ENCODE measurements at places on chromosomes 3 and 15.

- DNase-seq: no peak
Observed at GRCh38 chr3:43373560-43373928, 87.2 kb downstream of the SNRK start.

DNA sequence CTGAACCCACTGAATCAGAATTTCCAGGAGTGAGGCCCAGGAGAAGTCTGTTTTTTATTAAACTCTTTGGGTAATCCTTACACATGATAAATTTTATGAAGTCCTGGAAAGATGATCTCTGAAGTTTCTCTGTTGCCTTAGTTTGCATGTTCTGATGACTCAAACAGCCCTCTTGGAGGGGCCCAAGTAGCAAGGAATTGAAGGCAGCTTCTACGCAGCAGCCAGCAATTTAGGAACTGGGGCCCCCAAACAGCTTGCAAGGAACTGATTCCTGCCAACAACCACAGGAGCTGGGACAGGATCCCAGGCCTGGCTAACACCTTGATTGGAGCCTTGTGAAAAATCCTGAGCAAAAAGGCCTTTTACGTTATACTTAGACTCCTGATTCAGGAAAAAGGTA lies 5.4 kb upstream of the ACP3 start:
- DNase-seq: no peak

DNA sequence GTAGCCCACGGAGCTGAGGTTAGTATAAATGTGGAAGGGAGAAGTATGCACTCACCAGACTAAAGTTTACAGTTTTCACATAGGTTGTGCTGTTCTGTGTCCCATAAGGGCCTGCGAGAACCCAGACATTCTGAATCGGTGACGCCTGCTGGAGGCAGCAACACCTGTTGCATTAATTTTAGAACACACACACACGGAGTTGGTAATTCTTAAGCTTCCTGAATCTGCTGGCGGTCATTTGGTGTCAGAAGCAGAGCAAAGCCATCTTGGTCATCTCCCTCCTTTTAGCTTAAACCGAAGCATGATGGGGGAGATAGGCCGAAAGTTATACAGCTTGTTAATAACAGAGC lies 41.1 kb upstream of the AP3B2 start:
- no peak for DNase-seq

- DNase-seq: no peak
Observed at GRCh38 chr3:38628835-38629234, 20.7 kb downstream of the SCN5A start.

DNA sequence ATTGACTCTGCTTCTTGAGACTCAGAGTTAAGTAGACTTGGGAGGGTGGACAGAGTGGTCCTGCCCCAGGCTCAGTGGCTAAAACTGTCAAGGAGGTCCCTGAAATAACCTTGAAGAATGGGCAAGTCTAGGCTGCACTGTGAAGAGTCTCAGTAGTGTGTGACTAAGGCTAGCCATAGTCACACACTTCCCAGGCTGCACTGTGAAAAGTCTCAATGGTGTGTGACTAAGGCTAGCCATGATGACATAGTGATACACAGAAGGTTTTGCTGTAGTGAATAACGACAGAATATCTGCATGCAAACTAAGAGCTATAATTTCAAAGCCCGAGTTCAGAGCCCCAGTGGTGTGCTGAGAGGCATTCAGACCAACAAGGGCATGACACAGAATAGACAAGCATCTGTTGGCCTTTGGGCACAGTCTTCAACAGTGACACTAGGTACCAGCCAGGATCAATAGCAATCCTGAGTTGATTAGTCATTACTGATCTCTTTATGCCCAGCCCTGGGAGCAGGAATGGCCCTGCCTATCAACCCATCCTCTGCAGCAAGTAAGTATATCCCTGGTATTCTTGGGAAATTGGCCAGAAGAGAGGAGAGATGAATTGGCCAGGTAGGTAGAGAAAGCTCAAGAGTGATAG lies 72.4 kb upstream of the BBX start:
- DNase-seq: no peak

- no peak for DNase-seq
Observed at GRCh38 chr3:113008117-113008516, 17.3 kb downstream of the GTPBP8 start.

GRCh38 chr15:90393040-90393439 lies 5.0 kb downstream of the IQGAP1 start:
- no peak for DNase-seq

DNA sequence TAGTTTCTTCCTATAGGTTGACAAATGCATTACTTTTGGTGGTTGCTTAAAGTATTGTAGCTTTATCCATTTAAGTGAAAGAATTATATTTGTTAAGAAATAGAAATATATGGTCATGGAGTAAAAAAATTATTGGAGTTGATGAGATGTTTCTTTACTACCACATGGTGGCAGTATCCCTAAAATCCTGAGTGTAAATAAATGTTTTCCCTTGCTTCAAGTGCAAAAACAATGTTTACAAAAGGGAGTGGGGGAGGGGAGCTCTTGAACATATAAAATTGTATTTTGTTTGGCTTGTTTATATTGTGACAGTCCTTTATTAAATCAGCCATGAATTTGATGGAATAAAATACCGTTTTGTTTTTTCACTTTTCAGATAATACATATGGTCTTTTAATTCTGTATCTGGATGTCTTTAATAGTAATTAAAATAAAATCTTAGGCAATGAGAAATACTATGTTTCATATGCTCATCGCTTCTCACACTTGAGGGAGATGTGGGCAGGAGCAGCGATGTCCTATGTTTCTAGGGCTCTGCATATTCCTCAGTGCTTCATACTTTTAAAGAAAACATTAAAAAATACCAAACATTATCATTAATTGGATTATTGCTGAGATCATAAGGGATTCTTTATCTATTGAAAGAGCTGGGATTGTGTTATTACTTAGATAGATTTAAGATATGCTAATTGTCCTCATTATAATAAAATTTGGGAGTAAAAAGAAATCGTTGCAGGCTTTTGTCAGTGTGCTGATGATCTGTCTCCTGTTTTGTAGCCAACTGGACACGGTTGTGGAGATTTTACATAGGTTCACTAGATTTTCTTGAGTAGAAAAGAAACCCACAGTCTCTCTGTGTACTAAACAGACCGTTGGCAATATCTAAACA lies 349.7 kb downstream of the TUSC7 start:
- no peak for DNase-seq

GRCh38 chr3:18417904-18418572 lies 7.1 kb downstream of the SATB1 start:
- no peak for DNase-seq

- no peak for DNase-seq
Observed at GRCh38 chr3:33392703-33393125, 47.5 kb downstream of the UBP1 start.

GRCh38 chr15:35737441-35737840 lies 191.5 kb upstream of the DPH6 start:
- no peak for DNase-seq

DNA sequence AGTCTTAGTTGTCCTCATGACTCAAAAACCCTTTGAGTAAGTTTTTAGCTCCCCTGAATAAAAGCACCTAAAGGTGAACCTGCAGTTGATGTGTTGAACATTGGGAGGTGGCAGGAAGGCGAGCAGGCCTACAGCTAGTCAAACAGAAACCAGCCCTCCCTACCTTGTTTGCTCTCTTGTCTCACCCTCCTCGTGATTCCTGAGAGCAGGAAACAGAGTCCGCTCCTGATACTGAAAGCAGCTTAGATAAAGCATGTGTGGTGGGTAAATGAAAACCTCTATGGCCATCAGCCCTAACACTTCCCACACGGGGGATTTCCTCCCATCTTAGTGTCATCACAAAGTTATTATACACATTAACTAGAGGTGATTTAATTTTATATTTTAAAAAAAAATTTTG lies 21.8 kb upstream of the CLDN18 start:
- DNase-seq: no peak

- no peak for DNase-seq
Observed at GRCh38 chr3:83035704-83036010, 1274.2 kb upstream of the GBE1 start.

DNA sequence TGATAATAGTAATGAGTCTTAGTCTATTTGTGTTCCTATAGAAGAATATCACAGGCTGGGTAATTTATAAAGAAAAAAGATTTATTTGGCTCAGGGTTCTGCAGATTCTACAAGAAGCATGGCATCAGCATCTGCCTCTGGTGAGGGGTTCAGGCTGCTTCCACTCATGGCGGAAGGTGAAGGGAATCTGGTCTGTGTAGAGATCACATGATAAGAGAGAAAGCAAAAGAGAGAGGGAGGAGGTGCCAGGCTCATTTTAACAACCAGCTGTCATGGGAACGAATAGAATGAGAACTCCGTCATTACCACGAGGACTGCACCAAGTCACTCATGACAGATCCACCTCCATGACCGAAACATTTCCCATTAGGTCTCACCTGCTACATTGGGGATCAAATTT lies 664.0 kb upstream of the SGO1 start:
- DNase-seq: no peak

DNA sequence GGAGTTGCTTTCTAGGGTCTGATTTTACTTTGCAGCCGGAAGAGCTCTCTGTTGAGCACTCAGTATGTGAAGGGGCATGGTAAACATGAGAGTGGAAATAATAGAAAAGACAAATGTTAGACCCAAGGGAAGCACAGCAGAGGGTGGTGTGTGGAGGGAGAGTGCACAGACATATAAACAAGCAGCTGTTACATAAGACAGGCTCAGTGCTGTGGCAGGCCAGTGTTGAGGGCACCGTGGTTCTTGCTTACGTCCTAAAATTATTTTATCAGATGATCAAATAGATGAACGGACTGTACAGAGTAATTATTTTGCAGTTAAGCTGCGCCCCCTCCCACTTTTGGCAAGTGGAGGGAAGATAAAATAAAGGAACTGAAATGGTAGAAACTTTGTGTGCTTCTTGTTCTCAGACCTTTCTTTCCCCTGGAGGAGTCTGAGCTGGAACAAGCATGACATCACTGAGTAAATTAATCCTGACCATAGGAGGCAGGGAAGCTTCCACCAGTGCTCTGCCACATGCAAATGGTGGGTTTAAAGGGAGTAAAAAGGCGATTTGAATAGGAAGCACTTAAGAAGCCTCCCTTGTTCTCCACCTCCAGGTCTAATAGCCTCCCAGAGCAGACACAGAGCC lies 205.6 kb downstream of the IL20RB start:
- DNase-seq: no peak

DNA sequence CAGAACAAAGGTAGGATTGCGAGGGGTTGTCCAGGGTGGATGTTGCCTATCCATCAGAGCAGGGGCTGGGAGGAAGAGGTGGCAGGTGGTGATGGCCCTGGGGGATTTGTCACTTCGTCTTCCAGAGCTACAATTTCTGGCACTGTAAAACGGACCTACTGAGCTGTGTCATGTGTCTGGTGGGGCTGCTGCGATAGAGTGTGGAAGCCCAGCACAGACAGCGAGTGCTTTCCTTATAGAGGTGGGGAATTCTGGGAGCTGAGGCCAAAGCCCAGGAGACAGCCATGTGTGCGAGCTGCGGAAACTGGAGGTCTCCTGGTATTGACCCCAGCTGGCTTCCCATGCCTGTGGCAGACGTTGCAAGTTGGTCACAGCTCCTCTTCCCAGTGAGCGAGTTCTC lies 61.2 kb upstream of the SEC22A start:
- no peak for DNase-seq

GRCh38 chr3:179421500-179421899 lies 29.8 kb downstream of the GNB4 start:
- no peak for DNase-seq

DNA sequence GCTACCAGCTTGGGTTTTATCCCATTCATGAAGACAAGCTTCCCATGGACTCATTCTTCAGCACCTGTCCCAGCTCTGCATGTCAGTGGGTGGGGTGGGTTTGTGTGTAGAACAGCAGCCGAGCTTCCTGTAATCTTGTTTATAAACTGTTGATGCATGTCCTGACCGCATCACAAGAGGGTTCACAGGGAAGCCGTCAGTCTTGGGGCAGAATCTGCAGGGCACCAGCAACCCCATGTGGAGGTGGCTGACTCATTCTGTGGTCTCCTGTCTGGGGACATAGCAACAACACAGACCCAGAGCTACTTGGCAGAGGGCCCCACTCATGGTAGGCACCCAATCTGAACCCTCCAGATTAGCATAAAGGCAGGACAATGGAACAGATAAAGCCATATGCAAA lies 35.6 kb downstream of the DAPK2 start:
- DNase-seq: peak; percentile 92

- peak; percentile 96 for DNase-seq
Observed at GRCh38 chr15:88638626-88639372, at the start of gene ISG20. ISG20 (plus strand) TSS chr15:88639016; CDS start chr15:88639367, 351 bp downstream.

- no peak for DNase-seq
Observed at GRCh38 chr15:101486696-101487459, 2.6 kb downstream of the PCSK6 start.

DNA sequence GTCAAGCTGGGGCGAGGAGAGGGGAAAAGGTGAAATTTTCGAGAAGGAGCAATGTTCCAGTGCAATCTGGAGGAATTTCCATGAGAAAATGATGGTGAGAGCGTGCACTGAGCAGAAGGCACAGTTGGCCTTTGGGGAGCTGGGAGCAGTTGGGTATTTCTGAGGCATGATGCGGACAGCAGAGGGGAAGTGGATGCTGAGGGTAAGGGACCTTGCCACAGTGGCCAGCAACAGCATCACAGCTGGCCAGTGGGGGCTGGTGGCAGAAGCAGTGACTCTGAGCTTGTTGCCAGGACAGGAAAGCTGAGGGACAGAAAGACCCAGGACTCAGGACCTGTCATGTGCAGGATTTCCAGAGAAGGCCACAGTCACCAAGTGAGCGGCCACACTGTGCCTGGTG lies 98.9 kb downstream of the LSM3 start:
- DNase-seq: no peak

Measured in NK-92 treated with Interleukin-12 subunit alpha and Interleukin-12 subunit beta, amount 100 ng/mL, for 24 hours (cell line).